ENCODE measurements at places on chromosomes 16 and 17.

DNA sequence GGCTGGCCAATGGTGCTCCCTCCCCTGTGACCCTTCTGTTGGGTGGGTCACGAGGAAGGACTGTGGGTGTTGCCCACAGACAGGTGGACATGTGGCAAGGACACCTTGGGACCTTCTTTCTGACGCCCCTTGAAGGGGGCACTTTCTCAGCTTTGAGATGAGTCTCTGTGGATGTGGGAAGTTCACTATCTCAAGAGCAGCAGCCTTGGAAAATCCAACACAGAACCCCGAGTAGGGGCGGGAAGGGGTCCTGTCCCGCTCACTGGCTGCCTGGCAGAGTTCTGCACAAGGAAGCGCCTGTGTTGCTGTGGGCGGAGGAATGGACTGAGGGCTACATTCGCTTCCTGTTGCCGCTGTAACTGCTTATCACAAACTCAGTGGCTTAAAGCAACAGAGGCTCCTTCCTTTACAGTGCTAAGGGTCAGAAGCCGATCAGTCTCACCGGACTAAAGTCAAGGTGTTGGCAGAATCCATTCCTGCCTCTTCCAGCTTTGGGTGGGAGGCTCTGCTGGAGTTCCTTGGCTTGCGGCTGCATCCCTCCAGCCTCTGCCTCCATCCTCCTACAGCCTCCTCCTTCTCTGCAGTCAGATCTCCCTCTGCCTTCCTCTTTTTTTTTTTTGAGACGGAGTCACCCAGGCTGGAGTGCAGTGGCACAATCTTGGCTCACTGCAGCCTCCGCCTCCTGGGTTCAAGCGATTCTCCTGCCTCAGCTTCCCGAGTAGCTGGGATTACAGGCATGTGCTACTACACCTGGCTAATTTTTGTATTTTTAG, 305.2 kb downstream of the SEC14L1 start:
- DNase-seq = peak; percentile 79

DNA sequence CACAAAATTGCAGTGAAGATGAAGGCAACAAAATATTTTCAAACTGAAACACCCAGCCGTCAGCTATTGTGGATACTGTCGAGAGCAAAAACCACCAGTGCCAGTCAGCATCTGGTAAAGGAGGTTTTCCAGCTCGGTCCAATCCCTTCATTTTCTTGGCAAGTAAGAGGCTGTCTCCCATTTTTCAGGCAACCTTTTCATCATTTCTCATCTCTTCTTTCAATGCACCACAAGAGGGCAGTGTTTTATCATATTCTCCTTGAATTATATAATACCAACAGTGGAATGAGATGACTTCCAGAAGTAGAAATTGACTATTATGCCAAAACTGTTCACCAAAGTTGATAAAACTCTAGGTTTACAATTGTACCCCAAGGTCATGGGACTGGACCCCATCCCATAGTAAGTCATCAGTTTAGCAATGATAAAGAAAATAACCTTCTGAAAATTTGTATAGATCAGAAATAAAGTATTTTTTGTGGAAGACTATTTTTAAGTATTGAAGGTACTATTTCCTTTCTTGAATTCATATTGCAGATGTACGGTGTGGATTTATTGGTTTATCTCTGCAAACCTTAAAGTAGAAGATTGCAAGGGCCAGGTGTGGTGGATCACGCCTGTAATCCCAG, 16.8 kb downstream of the NQO1 start:
- DNase-seq = no peak

GRCh38 chr16:24049113-24049512, 207.0 kb upstream of the CACNG3 start:
- DNase-seq = no peak

- DNase-seq = no peak
These were observed 13.1 kb upstream of the RNPS1 start for GRCh38 chr16:2280981-2281542.

DNA sequence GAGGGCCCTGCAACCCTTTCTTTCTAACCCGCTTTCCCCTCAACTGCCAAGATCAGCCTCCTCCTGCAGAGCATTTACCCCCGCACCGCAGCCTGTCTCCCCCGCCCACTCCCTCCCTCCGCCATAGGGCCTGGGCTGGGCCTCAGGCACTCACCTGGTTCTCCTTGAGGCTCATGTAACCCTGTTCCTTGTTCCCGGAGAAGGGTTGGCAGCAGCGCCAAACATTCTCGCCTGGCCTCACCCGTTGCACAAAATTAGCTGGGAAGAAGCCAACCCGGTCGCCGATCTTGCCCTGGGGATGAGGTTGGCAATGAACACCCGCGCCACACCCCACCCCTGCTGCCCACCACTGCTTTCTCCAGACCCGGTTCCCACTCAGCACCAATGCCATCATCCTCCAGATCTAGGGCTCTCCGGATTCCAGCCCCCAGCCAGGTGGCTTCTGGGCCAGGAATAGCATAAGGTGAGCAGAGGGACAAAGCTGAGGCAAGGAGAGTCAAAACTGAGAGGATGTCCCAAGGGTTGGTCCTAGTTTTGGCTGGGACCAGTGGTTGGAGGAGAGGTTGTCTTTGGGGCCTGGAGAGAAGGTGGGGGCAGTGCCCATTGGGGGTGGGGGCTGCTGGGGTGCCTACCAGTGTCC, 12.8 kb downstream of the STAC2 start:
- DNase-seq = no peak

DNA sequence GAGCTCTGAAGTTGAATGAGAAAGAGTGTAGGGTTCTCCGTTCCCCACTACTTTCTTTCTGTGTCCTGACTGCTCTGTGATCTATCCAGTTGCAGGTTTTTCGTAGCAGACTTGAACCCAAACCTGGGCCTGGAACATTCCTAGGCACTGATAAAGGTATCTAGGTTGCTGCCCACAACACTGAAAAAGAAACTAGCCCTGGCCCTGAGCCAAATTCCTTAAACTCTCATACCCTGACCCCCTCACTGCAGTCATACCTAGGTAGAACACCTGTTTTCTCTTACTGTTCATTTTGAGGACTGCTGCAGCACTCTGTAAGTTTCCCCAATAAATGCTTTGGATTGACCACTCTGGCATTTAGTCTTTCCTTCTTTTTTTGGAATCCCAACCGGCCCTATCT, 5.4 kb downstream of the HYDIN start:
- no peak for DNase-seq

- no peak for DNase-seq
These were observed 24.7 kb downstream of the UTP4 start for GRCh38 chr16:69157196-69157595.

GRCh38 chr16:162271-162991, 3.3 kb upstream of the HBM start:
- DNase-seq = no peak

DNA sequence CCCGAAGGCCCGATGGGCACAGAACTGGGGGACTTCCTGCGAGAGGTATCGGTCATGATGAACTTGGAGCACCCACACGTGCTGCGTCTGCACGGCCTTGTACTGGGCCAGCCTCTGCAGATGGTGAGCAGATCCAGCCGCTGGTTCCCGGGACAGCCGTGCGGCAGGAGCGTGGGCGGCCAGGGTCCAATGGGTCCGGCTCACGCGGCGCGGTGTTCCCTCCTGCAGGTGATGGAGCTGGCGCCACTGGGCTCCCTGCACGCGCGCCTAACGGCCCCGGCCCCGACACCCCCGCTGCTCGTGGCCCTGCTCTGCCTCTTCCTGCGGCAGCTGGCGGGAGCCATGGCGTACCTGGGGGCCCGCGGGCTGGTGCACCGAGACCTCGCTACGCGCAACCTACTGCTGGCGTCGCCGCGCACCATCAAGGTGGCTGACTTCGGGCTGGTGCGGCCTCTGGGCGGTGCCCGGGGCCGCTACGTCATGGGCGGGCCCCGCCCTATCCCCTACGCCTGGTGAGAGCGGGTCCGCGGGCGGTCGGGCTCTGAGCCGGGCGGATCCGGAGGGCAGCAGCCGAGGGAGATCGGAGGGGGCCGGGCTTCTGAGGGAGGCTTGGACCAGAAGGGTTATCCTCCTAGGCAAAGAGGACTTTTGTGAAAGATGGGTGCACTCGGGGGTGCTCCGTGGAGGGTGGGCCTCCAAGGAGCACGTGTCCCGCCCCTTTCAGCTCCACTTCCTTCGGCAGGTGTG, 3.0 kb downstream of the TNK1 start:
- peak; percentile 86 for DNase-seq

DNA sequence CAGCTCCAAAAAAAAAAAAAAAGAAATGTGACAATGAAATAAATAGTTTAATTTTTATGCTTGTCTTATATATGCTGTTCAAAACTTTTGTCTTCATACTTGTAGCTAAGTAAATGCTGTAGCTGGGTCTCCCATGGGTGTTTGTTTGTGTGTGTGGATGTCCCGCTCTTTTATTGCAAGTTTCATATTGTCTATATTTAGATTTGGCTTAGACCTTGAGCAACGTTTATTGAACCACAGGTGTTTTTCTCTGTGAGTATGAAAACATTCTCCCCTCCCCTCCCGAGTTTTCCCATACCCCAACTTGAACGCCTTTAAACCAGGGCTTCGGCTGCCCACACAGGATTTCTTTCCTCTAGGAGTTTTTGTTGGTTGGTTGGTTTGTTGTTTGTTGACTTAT, 45.2 kb downstream of the MFSD11 start:
- DNase-seq = no peak
